ENCODE measurements at places on chromosomes 6 and 20.

DNA sequence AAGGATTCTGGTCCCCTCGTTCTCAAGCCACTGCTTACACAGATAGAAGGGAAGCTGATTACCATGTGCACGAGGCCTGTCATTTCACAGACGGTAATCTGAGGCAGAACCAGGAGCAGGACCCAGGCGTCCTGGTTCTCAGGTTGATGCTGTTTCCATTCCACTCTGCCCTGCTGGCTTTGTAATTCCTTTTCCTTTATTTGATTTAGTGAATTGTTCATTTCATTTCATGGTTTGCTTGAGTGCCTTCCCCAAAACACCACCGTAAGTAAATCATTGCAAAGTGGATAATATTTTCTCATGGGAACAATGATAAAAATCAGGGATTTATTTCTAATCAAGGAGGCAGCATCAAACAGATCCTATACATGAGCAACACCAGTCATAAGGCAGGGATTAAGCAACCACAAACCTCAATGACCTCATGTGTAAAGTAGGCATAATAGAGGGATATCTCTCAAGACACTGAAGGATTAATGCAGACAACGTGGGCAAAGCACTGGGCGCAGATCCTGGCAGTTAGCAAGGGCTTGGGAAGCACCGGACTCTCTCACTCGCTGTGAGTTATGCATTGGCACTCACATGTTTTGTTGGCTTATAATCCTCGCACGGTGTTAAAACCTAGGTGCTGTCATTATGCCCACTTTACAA lies 229.5 kb upstream of the FOXQ1 start:
- DNase-seq: no peak

- DNase-seq: no peak
Observed at GRCh38 chr6:31350196-31351032, 6.6 kb downstream of the HLA-B start.

DNA sequence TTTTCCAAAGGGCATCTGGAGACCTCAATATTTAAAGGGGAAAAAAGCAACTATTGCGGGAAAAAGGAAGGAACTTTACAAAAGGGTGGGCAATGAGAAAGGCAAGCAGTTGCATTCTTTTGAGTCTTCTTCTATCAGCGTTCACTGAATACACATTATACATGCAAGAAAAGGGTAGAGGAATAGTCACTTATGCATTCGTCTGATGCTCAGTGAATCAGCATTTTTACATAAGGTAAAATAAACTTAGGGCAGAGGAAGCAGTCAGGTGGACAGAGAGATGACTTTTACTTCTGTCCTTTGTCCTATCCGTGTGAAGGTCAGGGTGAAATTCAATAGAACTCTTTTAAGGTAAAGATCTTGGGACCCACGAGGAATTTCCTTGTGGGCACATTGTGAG lies 49.3 kb downstream of the PRND start:
- DNase-seq: no peak

- no peak for DNase-seq
Observed at GRCh38 chr20:37295595-37295994, 6.1 kb downstream of the MANBAL start.

DNA sequence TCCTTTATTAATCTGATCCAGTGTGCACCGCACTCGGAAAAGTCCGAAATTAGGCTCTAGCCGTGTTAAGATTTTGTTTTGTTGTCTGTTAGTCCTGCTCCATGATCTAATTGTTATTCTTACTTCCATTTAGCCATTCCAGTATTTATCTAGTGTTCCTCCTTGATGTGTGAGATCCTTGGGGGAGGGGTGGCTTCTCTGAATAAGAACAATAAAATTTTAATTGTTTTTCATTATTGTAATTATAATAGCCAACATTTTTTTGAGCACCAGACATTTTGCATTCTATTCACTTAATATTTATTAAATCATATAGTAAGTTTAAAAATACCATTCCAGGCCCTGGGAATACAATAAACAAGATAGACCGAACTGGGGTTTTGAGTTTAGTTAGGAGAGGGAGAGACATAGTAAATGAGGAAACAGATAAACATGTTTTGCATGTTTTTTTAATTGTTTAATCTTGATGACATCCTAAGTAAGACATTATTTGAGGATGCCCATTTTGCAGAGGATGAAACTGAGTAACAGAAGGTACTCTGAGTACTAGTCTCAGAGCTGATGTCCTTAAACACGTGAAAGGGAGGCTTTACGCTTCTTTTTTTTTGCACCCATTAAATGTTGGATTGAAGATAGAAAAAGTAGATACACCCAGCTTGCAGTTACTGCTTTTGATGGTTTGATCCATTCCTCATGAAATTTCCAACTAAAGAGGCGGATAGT lies 1.2 kb downstream of the CBFA2T2 start:
- DNase-seq: no peak
